ELR (cell line): ENCODE measurements at places on chromosomes 11 and 22.

DNA sequence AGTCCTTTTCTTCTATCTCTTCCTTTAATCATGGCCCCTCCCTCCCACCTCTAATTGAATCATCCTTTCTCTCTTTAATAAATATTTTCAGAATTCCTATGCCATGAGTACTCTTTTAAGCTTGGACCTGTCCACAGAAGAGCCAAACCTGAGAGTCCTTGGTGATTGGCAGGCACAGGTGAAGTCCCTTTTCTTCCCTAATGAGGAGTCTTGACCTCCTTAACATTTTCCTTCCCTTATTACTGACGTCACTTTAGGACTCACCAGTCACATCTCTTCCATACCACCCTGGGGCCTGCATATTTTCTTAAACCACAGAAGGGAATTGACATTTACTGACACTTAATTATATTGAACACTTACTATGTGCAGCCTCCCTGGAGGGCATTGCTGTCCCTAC lies 41.0 kb upstream of the RASSF10 start:
- DNase-seq = no peak

- DNase-seq = no peak
Observed at GRCh38 chr11:71252269-71252769, at the start of gene SHANK2. SHANK2 (minus strand) TSS chr11:71252577; CDS start chr11:71147326, 105,251 bp downstream.

- DNase-seq = peak; percentile 72
Observed at GRCh38 chr11:122882857-122883645, 492 bp downstream of the JHY start.

DNA sequence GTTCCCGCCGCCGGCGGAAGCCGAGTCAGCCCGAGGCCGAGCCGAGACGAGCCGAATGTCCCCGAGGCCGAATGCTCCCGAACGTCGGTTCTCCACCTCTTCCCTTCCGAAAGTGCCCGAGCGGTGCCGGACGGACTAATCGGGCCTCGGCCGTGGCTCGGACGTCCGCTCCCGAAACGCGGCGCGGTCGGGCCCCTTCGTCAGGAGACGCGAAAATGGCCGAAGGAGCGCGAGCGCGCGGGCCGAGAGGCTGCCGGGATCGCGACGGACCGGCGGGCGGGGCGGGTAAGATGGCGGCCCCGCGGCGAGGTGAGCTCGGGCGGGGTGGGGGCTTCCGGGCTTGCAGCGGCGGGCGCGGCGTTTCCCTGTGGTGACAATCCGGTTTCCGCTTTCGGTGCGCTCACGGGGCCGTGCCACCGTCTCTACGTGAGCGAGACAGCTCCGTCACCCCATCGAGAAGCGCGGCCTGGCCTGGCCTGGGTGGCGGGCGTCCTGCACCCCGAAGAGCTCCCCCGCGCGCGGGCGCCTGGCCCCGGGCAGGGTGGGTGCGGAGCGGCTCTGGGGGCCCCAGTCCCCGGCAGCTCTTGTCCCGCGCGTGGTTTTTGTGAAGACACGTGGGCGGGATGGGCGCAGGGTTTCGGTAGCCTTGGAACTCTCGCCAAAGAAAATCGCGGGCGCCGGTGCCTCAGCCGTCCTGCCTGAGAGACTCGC lies at the start of gene TMEM80:
Gene TMEM80, plus strand, starts transcription at position 279 of the 711 bp plus-strand sequence. Its CDS starts 12 bp downstream, at position 291.
- DNase-seq = peak; percentile 99

DNA sequence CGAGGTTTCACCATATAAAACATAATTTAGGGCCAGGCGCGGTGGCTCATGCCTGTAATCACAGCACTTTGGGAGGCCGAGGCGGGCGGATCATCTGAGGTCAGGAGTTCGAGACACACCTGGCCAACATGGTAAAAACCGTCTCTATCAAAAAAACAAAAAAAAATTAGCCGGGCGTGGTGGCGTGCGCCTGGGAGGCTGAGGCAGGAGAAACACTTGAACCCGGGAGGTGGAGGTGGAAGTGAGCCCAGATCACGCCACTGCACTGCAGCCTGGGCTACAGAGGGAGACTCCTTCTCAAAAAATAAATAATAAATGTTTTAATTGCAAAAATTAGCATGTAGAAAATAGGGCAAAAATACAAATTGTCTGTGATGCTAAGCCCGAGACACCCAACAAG lies 993 bp upstream of the SFI1 start:
- no peak for DNase-seq

GRCh38 chr11:88250566-88251242 lies 75.5 kb upstream of the RAB38 start:
- no peak for DNase-seq

GRCh38 chr11:16895306-16895705 lies 118.9 kb downstream of the PLEKHA7 start:
- DNase-seq = peak; percentile 24

GRCh38 chr11:44488165-44488965 lies 77.1 kb upstream of the CD82 start:
- DNase-seq = no peak

- peak; percentile 89 for DNase-seq
Observed at GRCh38 chr11:118917481-118918127, 8.1 kb downstream of the BCL9L start.

GRCh38 chr22:17980638-17981051 lies 43.7 kb downstream of the MICAL3 start:
- DNase-seq = no peak

GRCh38 chr11:95884376-95884775 lies 39.5 kb downstream of the MTMR2 start:
- peak; percentile 63 for DNase-seq

DNA sequence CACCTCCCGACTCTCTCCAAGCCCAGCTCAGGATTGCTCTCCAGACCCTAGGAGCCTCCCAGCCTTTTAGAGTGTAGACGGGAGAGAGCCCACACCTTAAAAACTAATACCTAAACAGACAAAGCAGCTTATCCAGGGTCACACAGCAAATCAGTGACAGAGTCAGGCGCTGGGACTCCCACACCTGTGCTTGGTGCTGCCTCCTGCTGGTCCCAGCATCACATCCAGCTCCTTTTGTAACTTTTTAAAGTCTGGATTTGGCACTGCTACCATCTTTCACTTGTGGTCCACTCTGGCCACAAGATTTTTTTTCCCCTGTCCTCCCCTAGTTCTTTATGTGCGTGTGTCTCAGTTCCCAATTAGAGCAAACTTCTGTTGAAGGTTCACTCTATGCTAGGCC lies 4.7 kb downstream of the ANO1 start:
- peak; percentile 12 for DNase-seq

GRCh38 chr11:1220941-1221721 lies 1.7 kb upstream of the MUC5B start:
- DNase-seq = no peak

DNA sequence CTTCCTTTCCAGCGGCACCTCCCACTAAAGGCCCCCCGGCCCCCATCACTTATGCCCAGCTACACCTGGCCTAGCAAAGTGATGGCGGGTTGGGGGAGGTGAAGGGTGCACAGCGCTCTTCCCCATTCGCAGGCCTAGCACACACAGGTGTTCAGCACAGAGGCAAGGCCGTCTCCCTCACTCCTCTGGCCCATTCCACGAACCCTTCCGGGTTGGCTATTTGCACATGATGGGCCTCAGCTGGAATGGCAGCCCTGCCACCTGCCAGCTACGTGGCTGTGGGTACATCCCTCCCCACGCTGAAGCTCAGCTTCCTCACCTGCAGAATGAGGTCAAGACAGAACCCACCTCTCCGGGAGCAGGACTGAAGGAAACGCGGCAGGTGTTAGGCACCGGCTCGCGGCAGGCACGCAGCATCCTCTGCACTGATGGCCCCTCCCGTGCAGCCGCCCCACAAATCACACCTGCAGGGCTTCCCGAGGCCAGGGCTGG lies 4.8 kb downstream of the KIAA0930 start:
- no peak for DNase-seq

DNA sequence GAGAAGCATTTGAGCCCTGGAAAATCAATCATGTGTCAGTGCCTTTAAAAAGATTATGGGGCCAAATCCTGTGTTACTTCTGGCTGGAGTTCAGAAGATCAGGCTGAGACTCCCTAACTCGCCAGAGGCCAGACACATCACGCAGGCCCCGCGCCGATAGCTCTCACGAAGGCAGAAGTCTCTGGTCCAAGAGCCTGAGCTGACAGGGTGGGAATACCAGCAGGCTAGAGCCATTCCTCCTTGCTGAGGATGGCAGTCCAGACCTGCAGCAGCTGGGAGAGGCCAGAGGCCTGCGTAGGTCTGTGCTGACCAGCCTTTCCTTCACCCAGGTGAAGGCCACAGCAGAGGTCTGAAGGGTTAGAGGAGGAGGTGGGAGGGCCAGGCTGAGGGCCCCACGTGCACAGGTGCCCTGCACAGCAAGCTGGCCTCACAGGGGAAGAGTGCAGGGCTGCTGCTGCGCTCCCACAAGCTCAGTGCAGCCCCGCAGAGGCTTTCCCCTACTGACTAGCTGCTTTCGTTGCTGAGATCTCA lies 52.9 kb downstream of the ST14 start:
- no peak for DNase-seq

DNA sequence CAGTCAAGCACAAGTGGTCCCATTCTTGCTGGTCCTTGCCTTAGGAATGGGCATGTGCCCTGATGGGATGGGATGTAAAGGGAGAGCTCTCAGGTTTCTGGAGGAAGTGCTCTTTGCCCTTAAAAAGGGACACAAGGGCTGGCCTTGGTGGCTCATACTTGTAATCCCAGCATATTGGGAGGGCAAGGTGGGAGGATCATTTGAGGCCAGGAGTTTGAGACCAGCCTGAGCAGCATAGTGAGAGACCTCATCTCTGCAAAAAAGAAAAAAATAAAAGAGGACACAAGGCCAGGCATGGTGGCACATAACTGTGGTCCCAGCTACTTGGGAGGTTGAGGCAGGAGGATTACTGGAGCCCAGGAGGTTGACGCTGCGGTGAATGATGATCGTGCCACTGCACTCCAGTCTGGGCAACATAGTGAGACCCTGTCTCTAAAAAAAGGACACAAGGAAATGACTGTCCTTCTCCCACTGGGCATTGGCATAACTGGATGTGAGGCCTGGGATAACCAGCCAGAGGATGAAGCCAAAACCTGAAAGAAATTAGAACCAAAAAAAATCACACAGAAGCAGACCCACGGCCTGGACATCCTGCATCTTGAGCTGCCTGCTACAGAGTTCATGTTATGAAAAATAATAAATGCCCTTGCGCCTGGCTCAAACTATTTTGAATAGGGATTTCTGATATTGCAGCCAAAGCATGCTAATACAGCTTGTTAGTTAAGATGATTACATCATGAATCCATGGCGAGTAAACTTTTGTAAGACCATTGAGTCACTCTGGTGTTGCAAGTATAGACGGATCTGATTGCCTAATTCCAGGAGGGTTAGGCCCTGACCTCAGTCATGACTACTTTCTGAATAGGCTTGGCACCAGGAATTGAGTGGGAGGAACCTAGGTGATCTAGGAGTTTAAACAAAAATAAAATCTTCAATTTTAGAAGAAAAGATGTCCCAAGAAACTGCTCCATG lies 12.9 kb upstream of the CRKL start:
- peak; percentile 98 for DNase-seq

- no peak for DNase-seq
Observed at GRCh38 chr22:21587803-21588611, 20.5 kb downstream of the UBE2L3 start.

GRCh38 chr11:44749189-44749588 lies 22.4 kb downstream of the TSPAN18 start:
- no peak for DNase-seq

- DNase-seq = peak; percentile 32
Observed at GRCh38 chr11:8721609-8722500, 39.3 kb downstream of the RPL27A start.

DNA sequence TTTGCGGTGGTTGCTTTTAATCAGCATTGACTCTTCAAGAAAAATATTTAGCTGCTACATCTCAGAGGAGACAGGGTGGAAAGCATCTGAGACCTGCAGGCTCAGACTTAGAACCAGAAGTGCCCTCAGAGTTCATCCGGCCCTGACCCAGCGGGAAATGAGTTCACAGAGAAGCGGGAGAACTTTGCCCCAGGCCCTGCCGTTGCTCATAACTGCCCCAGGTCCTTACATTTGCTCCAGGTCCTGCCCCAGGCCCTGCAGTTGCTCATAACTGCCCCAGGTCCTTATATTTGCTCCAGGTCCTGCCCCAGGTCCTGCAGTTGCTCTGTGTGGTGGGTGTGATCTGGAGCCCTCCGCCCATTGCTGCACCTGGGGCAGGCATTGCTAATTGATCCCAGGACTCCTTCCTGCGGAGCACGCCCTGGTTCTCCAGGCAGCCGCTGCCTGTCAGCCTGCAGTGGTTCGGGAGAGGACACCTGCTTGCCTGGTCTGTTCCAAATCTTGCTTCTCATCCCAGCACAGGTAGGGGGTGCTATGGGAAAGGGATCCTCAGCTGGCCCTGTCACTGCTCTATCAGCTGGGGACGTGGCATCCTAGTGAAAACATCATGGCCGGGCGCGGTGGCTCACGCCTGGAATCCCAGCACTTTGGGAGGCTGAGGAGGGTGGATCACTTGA lies 58.1 kb upstream of the PPP6R3 start:
- DNase-seq = peak; percentile 7

DNA sequence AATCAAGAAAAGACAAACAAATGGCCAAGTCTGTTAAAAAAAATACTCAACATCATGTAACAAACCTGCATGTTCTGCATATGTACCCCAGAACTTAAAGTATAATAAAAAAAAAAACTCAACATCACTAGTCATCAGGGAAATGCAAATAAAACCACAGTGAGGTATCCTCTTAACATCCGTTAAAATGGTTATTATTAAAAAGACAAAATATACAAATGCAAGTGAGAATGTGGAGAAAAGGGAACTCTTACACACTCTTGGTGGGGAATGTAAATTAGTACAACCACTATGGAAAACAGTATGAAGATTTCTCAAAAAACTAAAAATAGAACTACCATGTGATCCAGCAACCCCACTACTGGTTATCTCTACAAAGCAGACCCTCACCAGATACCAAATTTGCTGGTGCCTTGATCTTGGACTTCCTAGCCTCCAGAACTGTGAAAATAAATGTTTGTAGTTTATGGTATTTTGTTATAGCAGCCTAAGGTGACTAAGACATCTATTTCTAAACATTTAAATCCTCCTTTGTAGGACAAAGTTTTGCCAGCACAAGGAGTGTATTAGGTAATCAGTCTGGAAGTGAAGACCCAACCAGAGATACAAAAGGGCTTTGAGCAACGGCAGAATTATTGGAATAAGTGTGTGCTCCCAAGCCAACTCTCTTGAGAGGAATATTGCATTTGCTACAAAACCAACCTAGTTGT lies 32.4 kb upstream of the SCUBE2 start:
- DNase-seq = no peak

GRCh38 chr22:44180706-44181032 lies at the start of gene PARVG:
PARVG (plus strand) TSS chr22:44180925; CDS start chr22:44183330, 2,405 bp downstream.
- DNase-seq = no peak

DNA sequence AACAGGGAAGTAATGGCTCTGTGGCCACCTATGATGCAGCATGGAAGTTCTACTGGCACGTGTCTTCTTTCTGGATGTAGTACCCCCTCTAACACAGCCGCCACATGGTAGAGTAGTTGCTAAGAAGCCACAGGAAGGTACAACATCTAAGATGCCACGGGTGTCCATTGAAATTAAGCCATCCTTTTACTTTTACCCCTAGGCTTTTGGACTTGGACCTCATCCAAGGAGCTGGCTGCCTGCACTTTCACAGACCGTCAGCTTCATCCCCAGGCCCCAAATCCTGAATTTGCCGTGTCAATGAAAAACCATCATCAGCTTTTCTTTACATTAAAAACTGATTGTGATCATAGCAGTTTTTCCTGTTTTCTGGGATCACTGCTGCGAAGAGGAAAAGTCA lies 102.4 kb downstream of the RPL27A start:
- no peak for DNase-seq

- peak; percentile 28 for DNase-seq
Observed at GRCh38 chr11:19670030-19670791, 42.4 kb upstream of the NAV2 start.

GRCh38 chr11:79439886-79440570 lies 802 bp downstream of the TENM4 start:
- DNase-seq = no peak
